ENCODE measurements at places on chromosomes 6 and 20.
A peak's percentile ranks its signal among the peaks of the same experiment; 100 is the strongest.

DNA sequence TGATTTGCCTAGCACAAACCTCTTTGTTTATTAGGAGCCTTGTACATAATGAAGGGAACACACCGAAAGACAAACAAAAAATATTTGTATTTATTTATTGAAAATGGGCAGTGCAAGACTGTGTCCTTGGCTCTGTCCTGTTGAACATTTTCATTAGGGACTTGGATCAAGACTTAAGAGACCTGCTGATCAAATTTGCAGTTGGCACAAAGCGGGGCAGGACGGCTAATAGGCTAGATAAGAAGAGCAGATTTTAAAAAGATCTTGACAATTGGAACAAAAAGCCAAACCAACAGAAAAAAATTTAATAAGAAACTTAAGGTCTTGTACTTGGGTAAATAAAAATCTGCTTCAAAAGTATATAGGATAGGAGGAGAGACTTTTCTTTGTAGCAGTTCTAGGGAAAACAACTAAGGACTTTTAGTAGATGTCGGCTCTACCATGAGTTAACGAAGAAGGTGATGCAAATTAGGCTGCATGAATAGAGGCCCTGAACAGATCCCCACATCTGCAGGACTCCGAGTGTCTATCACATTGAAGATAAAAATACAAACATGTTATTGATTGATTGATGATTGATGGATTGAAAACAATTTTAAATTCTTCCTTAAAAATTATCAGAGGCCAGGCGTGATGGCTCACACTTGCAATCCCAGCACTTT, 124.1 kb upstream of the SPACA1 start:
- no peak for DNase-seq

DNA sequence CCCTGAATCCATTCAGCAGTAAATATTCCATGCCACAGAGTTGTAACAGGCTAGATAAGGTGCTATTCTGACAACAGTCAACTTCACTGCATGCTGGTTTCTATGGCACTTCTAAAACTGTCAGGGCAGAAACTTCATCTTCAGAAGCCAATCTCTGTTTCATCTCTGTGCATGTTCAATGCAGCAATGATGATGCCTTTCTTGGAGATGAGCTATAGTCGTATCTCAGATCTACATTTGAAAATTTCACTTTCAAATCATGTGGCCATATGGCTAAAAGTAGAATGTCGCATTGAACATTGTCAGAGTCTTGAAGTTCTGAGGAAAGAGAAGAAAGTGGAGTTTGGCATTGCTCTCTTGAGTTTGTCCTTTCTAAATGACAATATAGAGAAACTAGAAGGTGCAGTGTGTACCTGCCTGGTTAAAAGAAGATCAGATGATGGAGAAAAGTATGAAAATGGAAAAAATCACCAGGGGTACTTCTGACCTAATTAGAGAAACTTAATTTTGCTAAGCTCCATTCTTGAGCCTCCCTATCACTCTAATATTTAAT, 49.0 kb upstream of the VSTM2L start:
- no peak for DNase-seq

DNA sequence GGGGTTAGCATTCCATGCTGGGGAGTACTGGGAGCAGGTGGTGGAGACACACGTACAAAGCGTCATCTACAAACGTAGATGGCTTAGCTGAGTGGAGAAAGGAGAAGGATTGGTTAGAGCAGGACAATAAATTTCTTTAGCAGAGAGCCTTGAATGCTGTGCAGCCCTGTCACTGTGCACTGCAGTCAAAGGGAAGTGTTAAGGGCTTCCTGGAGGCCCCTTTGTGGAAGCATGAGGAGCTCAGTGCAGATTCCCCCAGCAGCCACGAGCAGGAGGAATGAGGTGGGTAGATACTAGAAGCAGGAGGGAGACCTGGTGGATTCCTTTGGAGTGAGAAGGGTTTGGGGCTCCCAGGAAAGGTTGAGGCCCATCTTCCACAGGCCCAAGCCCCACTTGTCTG, 6.1 kb upstream of the TREML4 start:
- no peak for DNase-seq

GRCh38 chr6:38415231-38416005, 224.3 kb downstream of the BTBD9 start:
- DNase-seq: no peak

- no peak for DNase-seq
Observed at GRCh38 chr6:164579035-164579434, 730.4 kb downstream of the C6orf118 start.

- no peak for DNase-seq
Observed at GRCh38 chr6:20746024-20746423, 211.8 kb downstream of the CDKAL1 start.

DNA sequence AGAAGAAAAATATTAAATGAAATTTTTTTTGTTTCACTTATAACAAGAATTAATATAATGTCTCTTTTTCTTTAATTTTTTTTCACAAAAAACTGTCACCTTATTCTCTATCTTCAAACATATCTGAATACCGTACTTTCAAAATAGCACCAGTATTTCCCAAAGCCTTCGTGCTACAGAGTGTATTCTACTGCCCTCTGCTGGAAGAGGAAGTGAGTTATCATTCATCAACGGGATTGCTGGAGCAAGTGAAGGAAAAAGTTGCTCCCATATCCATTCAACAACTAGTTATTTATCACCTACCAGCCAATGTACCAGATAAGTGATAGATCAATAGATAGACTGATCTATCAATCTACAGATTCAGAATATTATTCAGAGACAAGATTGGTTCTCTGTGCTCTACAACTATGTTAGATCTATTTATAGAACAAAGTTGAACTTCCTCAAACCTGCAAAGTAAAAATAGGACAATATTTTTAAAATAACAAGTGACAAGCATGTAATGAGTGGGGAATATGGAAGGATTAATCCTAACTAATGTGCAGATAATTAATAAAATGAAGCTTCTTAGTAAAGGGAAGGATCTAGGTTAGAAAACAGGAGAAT, 26.7 kb upstream of the TFAP2B start:
- no peak for DNase-seq

GRCh38 chr6:14079433-14079832, 38.1 kb upstream of the CD83 start:
- DNase-seq: peak; percentile 46

GRCh38 chr6:123844011-123844410, 40.3 kb downstream of the NKAIN2 start:
- DNase-seq: no peak

DNA sequence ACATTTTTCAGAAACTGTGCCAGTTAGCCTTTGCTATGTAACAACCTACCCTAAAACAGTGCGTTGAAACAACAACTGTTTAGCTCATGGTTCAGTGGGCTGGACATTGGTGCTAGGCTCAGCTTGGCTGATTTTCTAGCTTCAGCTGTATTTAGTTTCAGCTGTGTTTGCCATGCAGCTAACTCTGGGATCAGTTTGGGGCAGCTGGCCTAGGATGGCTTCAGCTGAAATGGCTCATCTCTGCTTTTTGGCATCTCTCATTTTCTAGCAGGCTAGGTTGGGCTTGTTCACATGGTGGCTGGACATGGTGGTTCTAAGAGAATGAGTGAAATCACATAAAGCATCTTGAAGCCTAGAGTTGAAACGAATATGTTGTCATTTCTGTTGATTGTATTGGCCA, 464.2 kb downstream of the QKI start:
- DNase-seq: no peak

DNA sequence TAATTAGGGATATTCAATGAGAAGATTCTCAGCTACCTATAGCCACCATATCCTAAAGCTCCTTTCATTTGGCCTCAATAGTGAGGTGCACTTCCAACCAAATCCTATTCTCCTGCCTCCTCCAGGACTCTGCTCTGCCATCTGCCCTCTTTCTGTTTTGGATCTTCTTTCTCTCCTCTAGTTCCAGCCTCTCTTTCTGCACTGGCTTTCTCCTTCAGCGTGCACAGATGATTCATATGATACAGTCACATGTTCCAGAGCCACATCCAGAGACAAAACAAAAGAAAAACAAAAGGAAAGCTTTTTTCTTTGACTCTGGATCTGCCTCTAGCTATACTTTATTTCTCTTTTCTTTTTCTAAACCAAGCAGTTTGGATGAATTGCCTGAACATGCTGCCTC, 531.9 kb upstream of the MAN1A1 start:
- DNase-seq: no peak

- DNase-seq: no peak
Observed at GRCh38 chr6:12007887-12008286, 4.2 kb upstream of the HIVEP1 start.

GRCh38 chr20:49768204-49769047, 44.2 kb upstream of the SLC9A8 start:
- DNase-seq: no peak

DNA sequence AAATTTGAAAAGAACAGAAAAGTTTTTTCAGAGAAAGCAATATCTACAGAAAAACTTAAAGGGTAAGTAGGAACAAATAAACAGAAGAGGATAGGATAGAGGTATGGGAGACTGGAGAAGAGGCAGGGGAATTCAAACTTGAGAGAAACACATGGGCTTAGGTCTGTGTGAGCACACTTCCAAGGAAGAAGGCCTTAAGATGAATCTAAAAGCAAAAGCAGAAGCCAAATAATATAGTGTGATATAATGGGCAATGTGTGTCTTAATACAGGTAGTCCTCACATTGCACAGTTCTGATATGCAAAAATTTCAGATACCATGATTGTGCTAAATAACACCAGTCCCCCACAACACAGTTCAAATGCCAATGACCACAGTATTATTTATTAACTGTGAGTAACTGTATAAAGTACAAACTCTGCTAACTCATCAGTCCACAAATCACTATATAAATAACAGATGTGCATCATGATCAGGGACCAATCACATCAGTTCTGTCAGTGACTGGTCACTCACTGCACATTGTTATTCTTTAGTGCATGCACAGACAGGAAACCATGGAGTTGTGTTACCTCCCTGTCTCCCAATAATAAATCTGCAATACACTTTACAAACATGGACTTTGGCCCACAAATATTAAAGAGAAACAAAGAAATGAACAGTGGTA, 18.6 kb downstream of the SNX14 start:
- DNase-seq: no peak

GRCh38 chr6:3405679-3406078, 51.2 kb downstream of the SLC22A23 start:
- no peak for DNase-seq

- no peak for DNase-seq
Observed at GRCh38 chr20:61043681-61044080, 208.4 kb upstream of the CDH4 start.

All from stimulated activated CD4-positive, alpha-beta T cell treated with anti-CD3 and anti-CD28 coated beads, Interleukin-2, amount 100 ng/mL, for 24 hours (primary cell).